ENCODE measurements at places on chromosomes 1 and 21.

DNA sequence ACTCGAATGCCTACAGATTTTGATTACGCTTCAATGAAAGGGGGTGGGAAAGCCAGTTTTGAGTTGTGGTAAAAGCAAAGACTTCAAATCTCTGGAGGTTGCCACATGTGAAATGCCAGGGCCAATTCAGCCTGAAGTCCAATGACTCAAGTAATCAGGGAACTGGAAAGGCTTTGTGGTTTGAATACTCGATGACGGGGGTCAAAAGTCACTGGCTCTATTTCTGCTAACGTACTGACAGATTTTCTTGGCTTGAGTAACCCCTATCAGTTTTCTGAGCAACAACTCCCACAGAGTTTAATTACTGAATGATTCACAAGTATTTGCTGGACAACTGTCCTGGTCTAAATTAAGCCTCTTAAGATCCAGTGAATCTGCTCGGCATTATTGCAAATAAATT, 152.2 kb downstream of the SIPA1L2 start:
- no peak for DNase-seq

- DNase-seq, result no peak
Observed at GRCh38 chr1:182681568-182681912, 2.8 kb downstream of the RGS8 start.

DNA sequence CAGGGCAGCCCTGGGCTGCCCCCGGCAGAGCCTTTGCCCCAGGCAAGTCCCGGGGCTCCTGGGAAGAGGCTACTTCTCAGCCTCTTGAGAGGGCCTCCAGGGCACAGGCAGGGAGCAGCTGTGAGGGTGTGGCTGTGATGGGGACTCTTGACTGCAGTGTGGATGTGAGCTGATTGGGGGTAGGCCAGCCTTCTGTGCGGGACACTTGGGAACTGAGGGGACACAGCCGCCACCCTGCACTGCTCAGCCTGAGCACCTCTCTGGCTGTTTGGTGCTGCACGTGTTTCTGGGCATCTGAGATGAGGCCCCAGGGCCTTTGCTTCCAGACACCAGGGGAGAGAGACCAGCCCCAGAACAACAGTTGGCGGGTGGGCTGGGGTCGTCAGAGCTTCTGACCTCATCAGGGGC, 62.1 kb downstream of the SKI start:
- no peak for DNase-seq

DNA sequence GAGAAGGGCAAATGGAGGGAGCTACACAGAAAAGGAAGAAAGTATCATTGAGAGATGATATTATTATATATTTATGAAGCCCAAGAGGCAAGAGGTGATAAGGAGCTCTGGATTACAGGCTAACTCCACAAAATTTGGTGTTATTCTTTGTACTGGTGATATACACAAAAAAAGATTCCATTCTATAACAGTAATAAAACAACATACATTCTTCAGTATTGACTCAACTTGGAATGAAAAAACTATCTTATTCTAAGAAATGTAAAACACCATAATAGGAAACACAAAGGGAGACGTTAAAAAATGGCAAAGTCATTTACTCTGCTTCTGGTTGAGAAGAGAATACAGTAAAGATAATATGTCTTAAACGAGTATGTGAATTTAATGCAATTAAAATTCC, 99.4 kb downstream of the TEX35 start:
- DNase-seq, result no peak

GRCh38 chr1:172360985-172361384, 59.5 kb upstream of the C1orf105 start:
- no peak for DNase-seq
